Right lung (tissue), 10 donors: ENCODE measurements at places on chromosomes 1 and 21. TPM values are rescaled to one million over a fixed set of nuclear protein-coding genes. Genes with fewer than 3 reads are reported as not detected.
A peak's percentile ranks its signal among the peaks of the same experiment; 100 is the strongest.

DNA sequence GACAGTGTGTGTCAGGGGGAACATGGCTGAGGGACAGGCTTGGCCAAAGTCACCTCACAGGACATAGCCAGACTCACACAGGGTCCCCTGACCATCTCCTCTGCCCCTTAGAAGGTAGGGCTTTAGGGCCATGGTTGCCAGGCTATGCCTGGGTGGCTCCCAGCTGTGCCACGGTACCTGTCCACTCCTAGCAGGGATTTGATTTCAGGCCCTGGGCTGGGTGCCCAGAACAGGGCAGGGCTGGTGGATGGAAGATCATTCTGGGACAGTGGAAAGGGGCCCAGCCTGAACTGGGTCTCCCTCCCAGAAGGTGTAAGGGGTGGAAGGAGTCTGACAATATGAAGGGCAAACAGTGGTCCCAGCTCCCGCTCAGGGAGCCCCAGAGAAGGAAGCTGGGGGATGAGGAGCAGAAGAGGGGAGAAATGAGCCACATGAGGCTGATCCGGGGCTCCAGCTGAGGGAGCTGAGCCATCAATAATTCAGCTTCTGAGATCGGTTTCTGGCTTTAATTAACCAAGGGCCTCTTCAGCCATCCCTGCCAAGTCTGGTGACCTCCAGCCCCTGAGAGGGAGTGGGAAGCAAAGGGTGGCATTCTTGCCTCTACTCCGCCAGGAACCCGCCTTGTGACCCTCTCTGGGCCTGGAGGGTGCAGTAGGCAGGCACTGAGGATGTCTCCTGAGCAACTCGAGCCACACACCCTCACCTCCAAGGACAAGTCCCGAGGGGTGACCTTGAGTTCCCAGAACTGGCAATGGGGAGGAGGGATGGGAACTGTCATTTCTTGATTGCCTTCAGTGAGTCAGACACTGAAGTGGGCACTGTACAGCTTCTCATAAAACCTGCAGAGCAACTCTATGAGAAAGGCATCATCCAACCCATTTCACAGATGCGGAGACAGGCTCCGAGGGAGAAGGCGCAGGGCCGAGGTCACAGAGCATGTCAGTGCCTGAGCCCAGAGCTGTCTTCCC lies 2.1 kb downstream of the CD164L2 start:
- DNase-seq: no peak

DNA sequence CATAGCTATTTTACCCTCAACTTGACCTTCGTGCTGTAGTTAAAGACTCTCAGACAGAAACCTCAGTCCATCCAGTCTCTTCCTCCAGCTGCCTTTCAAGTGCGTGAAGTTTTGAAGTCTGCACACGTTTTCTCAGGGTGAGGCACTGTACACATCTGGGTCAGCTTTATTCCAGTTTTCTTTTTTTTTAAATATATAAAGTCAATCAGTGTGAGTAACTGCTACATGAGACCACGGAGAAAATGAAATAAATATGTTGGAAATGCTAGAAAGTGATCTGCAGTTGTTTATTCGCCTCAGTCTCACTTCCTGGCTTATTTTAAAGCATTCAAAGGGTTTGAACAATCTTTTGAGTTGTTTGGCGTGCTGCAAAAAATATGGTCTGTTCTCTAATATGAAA lies 135.7 kb downstream of the ROR1 start:
- no peak for DNase-seq

DNA sequence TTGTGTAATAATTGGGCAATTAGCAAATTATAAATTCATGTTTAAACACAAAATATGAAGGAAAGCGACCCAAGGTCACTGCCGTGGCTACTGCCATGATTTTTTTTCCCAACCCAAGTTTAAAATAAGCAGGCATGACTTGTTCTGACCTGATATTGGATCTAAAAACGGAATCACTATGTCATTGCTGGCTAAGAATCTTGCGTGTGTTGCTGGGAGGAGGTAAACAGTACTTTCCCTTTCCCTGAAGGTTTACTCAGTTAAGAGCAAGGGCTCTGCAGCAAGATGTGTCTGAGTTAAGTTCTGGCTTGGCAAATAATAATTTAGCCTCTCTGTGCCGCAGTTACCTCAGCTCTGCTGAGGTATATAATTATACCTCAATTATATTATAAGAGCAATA lies 125.7 kb upstream of the L1TD1 start:
- no peak for DNase-seq

BGLAP gene
- 6.5 TPM for polyA plus RNA-seq

DNA sequence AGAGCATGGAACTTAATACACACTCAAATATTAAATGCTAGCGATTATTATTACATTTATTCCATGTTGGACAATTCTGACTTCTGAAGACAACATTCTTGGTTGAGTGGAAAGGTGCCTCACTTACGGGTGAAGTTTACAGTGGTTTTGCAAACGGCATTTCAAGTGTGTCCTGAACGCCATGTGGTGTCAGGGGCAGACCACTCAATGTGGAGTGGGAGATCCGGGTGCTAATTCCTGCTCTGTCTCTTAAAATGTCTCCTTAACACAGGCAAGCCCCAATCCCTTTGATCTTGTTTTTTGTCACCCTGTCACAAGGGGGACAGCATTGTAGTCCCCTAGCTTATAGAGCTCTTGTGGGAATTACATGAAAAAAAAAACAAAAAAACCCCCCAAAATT lies 5.6 kb upstream of the TDRD10 start:
- DNase-seq: no peak

DNA sequence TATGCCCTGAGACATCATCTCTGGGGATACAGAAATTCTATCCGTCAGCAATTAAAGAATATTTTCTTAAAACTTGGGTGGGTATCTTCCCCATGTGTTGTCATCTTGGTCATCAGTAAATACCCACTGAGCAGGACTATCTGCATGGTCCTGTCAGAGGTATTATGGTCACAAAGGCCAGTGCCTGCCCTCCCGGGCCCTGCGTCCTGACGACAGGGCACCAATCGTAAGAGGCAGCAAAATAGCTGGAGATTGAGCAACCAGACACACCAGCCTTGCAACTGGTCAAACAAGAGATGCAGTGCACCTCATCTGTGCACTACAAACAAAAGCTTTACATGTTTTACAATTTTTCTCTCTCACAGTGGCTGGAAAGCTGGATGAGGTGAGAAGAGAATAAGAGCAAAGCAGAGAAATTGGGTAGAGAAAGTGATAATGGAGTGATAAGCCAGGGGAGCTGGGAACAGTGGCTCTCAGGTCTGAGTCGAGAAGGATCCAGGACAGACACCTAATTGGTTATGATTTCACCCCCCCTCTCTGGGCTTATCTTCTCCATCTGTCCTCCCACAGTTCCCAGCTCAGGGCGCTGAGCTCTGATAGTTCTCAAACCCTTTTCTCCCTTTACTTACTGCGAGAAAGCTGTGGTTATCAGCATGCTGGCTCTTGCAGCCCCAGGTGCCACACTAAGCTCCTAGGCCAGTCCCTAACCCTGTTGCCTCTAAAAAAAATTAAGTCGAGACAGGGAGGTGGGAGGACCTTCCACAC lies 8.8 kb upstream of the SRP9 start:
- no peak for DNase-seq

DNA sequence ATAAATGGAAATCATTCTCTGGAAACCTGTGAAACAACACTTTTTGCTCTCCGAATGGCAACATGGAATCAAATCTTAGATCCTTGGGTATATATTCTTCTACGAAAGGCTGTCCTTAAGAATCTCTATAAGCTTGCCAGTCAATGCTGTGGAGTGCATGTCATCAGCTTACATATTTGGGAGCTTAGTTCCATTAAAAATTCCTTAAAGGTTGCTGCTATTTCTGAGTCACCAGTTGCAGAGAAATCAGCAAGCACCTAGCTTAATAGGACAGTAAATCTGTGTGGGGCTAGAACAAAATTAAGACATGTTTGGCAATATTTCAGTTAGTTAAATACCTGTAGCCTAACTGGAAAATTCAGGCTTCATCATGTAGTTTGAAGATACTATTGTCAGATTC lies 45.7 kb downstream of the PTGFR start:
- DNase-seq: no peak

DNA sequence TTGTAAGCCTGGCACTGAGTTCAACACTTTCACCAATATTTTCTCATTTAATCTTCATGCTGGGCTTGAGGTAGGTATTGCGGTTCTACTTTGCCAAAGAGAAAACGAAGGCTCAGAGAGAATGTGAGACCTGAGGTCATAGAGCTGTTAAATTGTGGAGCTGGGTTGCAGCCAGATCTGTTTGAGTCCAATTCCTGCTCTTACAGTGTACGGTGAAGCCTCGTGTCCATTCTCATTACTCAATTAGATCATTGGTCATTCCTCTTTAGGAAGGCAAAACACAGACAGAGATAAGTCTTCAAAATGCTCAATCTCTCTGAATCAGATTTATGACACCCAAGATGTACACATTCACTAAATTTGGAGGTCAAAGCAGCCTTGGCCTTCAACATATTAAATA lies 559.0 kb upstream of the DAB1 start:
- no peak for DNase-seq

TAF12 gene
- polyA plus RNA-seq: 32.8 TPM

GRCh38 chr1:172936088-172936645 lies 114.6 kb downstream of the TNFSF18 start:
- DNase-seq: no peak

GRCh38 chr1:55127827-55128343 lies 87.3 kb downstream of the USP24 start:
- DNase-seq: no peak

- no peak for DNase-seq
Observed at GRCh38 chr1:13888351-13888986, 188.5 kb downstream of the PRDM2 start.

GRCh38 chr1:82775406-82776000 lies 974.8 kb downstream of the ADGRL2 start:
- DNase-seq: no peak

CDCA8 gene
- polyA plus RNA-seq: 13.5 TPM

- DNase-seq: no peak
Observed at GRCh38 chr1:198531891-198532290, 8.6 kb downstream of the ATP6V1G3 start.

LEFTY1 gene
- 2.5 TPM for polyA plus RNA-seq

GRCh38 chr1:110339407-110340206 lies 430 bp downstream of the RBM15 start:
- peak; percentile 51 for DNase-seq

CDK11B gene
- polyA plus RNA-seq: 33.4 TPM

CD5L gene
- 0.56 TPM for polyA plus RNA-seq

DNA sequence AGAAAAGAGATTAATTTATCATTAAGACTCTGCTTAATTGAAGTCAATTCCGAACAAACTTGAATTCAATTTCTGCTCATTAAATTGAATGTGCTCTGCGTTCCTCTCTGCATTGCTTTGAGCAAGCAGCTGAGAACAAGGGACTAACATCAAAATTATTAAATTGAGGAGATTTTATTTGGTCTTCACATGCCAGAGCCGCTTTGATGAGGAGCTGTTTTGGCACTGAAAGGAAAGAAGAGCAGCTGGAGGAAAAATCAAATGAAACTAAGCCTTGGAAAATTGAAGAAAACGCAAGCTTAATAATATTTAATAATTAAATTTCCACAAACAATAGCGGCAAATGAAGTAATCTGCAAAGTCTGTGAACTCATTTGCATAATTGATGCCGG lies 222.0 kb upstream of the PKN2 start:
- DNase-seq: peak; percentile 74

FMN2 gene
- polyA plus RNA-seq: 1.2 TPM

NCF2 gene
- polyA plus RNA-seq: 5.5 TPM

DNA sequence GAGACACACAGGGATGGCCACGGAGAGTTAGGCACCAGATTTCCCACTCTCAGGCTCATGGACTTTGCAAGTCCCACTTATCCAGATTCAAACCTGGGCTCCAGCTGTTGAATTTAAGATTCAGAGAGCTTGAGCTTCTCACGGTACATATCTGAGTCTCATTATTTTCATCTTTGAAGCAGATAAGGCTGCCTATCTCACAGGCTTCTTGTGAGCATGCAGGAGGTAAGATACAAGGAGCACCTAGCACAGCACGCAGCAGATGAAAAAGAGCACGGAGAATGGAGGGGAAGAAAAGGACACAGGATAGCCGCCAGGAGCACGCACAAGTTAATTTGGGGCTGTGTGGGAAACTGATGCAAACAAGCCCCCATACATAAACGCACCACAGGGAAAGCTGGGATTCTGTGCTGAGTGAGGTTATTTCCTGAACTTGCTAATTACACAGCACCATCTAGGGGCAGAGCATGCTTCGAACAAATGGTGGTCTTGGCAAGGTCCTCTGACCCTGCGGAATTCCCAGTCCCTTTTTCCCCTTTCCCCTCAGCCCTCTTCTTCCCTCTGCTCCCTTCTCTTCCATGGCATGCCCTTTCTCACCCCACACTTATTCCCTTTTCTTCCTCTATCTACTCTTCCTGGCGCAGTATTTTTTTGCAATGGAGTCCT lies 134.7 kb upstream of the VANGL1 start:
- peak; percentile 18 for DNase-seq

TSSK3 gene
- 4.8 TPM for polyA plus RNA-seq

- peak; percentile 32 for DNase-seq
Observed at GRCh38 chr1:197774466-197775281, 606 bp downstream of the DENND1B start.

- DNase-seq: no peak
Observed at GRCh38 chr1:66476774-66477173, 57.2 kb upstream of the SGIP1 start.

DNA sequence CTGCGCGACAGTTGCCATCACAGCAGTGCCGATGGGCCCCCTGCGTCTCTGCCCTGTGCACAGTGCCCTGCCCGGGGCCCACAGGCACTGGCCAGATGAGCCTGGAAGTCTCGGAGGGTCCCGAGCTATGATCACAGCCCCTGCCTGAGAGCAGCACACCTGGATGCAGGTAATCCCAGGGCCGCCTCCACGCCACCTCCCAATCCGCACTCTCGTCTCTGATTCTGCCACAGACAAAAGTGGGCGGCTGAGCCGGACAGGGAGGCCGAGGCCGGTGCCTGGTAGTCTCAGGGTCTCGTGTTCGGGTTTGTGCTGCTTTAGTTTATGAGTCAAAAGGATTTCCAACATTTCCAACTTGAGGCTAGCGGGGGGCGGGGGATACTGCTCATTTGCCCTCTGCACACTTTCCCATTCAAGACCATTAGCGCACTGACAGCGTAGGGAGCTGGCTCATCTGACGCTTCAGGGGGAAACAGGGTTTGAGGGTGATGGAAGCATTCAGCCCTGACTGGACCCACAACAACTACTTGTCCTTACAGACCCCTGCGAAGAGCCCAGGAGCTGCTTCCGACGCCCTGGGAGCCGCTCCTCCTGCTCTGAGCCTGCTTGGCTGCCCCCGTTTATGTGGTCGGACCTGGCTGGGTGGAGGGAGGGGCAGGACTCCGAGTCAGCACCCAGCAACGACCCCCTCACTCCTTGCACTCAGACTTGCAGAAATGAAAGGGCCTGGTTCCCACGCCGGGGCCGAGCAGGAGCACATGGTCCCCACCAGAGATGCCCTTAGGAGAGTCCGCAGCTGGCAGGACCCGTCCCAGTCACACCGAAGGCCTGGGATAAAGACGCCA lies 1.8 kb upstream of the TTC34 start:
- no peak for DNase-seq
